ENCODE measurements at places on chromosomes 7 and 10. TPM values are rescaled to one million over a fixed set of nuclear protein-coding genes. Genes with fewer than 3 reads are reported as not detected.

GRCh38 chr10:96463562-96463961 is 50.2 kb downstream of the TLL2 start:
- no peaks in the 10 kb centered on the region for H3K4me1 ChIP-seq
- no peak overlapping the region for H3K4me3 ChIP-seq
- H3K27me3 ChIP-seq, result peaks cover 16% of the 10 kb centered on the region
- no peaks in the 10 kb centered on the region for H3K36me3 ChIP-seq
- DNase-seq, result no peak

GRCh38 chr7:157507987-157508386 is 171.2 kb downstream of the DNAJB6 start:
- no peak overlapping the region for H3K27ac ChIP-seq
- peaks cover 18% of the 10 kb centered on the region for H3K27me3 ChIP-seq
- H3K4me1 ChIP-seq, result no peaks in the 10 kb centered on the region
- DNase-seq, result no peak

DNA sequence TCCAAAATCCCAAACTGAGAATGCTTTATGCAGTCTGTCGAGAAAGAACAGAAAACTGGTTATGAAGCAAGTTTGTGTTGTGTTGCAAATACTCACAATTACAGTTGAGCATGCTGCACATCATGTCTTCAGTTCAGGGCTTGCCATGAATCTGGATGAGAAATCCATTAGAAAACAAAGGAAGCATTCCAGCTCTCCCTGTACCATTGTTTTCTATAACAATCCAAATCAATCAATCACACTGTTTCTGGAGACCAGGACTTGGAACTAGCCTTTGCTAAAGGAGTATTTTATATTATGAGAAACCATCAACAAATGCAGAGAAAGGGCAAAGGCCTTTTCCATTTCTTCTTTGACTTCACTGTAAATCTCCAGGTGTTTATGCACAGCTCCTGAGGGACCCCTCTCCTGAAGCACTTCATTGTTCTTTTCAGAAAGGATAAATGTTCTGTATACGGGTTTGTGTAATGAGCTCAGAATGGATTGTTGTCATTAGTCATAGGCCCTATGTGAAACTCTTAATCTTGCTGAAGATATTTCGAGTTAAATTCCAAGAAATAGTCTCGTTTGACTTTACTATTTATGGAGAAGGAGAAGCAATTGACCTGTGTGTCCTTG is 364.7 kb upstream of the POM121L12 start:
- H3K27ac ChIP-seq, result no peak overlapping the region
- no peaks in the 10 kb centered on the region for H3K4me1 ChIP-seq
- no peaks in the 10 kb centered on the region for H3K27me3 ChIP-seq
- DNase-seq, result no peak

GRCh38 chr10:670990-671389 is 18.5 kb downstream of the DIP2C start:
- H3K27ac ChIP-seq, result no peak overlapping the region
- DNase-seq, result no peak
- H3K36me3 ChIP-seq, result no peaks in the 10 kb centered on the region
- H3K4me3 ChIP-seq, result no peak overlapping the region

- no peaks in the 10 kb centered on the region for H3K36me3 ChIP-seq
- no peaks in the 10 kb centered on the region for H3K27me3 ChIP-seq
- peak overlapping the region; percentile 73 for H3K27ac ChIP-seq
- peak; percentile 77 for DNase-seq
Measured at GRCh38 chr7:80277434-80278427, 143.1 kb downstream of the GNAI1 start.

- no peak for DNase-seq
- no peak overlapping the region for H3K27ac ChIP-seq
- no peaks in the 10 kb centered on the region for H3K27me3 ChIP-seq
- H3K4me3 ChIP-seq, result no peak overlapping the region
Measured at GRCh38 chr10:49830846-49831245, 68.7 kb upstream of the OGDHL start.

NPVF gene
- total RNA-seq, result not detected

SYCE1 gene
- total RNA-seq, result not detected

DNA sequence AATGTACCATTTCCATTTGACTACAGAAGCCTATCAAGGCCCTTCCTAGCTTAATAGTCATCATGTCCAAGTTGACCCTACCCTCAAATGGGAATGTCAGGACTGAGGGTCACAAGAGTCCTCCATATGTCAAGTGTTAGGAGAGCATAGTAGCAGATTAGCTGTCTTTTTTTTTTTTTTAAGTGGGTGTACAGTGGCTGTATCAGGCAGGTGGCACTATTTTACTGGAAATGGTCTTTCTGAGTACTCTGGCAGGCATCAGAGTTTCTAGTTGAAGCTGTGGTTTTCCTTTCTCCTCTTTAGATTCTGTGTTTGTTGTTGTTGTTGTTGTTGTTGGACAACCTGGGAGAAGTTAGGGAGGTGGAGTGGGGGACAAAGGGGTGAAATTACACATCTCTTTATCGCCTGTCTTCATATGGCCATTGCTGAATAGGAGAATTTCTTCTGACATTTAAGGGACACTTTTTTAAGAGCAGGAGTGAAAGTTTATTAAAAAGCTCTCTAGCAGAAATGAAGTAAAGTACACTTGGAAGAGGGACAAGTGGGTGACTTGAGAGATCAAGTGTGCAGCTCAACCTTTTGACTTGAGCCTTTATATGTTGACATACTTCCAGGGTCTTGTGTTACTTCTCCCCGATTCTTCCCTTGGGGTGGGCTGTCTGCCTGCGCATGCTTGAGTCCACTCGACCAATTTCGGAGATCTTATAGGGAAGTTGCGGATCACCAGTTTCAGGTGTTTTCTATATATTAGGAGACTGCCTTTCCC is 104.1 kb upstream of the FOXP2 start:
- H3K4me1 ChIP-seq, result no peaks in the 10 kb centered on the region
- no peak for DNase-seq
- H3K4me3 ChIP-seq, result no peak overlapping the region
- H3K27ac ChIP-seq, result no peak overlapping the region

DNA sequence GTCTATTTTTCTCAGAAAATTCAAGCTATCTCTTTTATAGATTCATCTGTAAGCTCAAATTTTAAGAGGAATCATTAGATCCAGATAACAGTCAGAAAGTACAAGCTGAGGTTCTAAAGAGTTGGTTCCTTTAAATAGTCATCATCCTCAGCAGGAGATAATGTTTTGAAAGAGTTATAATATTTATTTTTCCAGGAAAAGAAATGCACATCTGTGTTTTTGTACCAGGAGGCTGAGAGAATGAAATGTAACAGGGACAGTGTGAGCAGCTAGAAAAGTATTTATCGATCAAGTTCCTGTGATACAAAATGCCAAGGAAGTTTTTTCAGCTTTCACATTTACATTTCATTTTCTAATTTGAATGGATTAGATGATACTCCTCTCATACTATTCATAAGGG is 120.2 kb upstream of the LRRTM3 start:
- no peak for DNase-seq
- H3K4me1 ChIP-seq, result peaks cover 28% of the 10 kb centered on the region
- no peak overlapping the region for H3K27ac ChIP-seq
- H3K4me3 ChIP-seq, result no peak overlapping the region

DNA sequence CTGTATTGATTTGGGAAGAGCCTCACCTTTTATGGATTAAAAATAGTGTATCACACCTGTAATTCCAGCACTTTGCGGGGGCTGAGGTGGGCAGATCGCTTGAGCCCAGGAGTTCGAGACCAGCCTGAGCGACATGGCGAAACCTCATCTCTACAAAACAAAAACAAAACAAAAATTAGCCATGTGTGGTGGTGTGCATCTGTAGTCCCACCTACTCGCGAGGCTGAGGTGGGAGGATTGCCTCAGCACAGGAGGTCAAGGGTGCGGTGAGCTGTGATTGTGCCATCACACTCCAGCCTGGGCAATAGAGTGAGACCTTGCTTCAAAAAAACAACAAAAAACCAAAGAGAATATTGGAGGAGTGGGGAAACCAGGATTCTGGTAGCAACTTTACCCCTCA is 79.6 kb downstream of the LRMDA start:
- no peak overlapping the region for H3K4me3 ChIP-seq
- H3K27me3 ChIP-seq, result peaks cover 19% of the 10 kb centered on the region
- no peak for DNase-seq

DNA sequence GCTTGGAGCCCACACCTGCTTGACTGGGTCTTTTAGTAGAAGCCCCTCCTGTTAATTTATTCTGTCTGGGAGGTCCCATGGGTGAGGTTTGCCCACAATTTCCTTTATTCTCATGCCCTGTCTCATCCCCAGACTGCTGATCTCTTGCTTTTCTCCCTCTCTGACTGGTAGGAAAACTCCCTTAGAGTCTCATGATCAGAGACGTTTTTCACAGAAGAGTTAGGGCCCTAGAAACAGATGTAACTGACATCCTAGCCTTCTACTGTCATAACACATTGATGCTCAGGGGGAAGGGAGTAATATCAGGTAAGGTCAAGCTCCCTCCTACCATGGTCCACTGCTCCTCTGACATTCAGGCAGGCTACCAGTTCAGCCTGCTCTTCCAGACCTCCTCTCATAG is 43.7 kb upstream of the WASL start:
- no peak overlapping the region for H3K4me3 ChIP-seq
- no peak for DNase-seq
- no peaks in the 10 kb centered on the region for H3K36me3 ChIP-seq
- H3K27ac ChIP-seq, result no peak overlapping the region
- no peaks in the 10 kb centered on the region for H3K27me3 ChIP-seq

HGF gene
- 0.15 TPM for total RNA-seq

DNA sequence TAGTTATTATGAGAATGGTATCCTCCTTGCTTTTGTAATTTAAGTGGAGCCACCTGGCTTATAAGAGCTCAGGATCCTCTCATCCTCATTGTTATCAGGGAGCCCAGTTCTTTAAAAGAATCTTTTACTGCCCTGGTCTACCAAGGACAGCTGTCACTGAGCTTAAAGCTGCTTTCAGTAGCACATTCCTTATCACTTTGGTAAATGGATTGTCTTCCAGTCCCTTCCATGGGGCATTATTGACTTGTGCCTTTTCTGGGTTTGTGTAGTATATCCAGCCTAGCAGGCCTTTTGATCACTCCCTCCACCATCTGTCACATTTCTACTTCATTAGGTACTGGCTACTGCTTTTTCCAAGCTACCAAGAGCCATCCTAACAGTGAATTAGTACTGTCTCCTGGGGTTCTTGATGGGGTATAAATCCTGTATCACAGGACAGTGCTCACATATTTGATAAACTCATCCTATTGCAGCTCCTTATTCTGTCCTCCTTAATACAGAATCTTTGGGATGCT is 208.9 kb downstream of the TMEM26 start:
- peaks cover 8% of the 10 kb centered on the region for H3K27me3 ChIP-seq
- no peak overlapping the region for H3K4me3 ChIP-seq
- DNase-seq, result no peak
- H3K27ac ChIP-seq, result no peak overlapping the region

DNA sequence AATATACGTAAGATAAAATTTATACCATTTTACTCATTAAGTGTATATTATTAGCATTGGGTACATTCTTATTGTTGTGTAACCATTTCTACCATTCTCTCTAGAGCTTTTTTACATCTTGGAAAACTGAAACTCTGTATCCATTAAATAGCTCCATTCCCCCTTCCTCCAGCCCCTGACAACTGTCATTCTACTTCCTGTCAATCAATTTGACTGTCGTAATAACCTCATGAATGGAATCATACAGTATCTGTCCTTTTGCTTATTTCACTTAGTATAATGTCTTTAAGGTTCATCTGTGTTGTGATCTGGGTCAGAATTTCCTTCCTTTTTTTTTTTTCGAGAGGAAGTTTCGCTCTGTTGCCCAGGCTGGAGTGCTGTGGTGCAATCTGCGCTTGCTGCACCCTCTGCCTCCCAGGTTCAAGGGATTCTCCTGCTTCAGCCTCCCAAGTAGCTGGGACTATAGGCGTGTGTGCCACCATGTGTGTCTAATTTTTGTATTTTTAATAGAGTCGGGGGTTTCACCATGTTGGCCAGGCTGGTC is 15.6 kb downstream of the ZRANB1 start:
- no peak overlapping the region for H3K27ac ChIP-seq
- no peak overlapping the region for H3K4me3 ChIP-seq
- no peaks in the 10 kb centered on the region for H3K27me3 ChIP-seq
- H3K4me1 ChIP-seq, result no peaks in the 10 kb centered on the region

LYZL1 gene
- not detected for total RNA-seq

OR6V1 gene
- not detected for total RNA-seq

- DNase-seq, result no peak
- no peaks in the 10 kb centered on the region for H3K36me3 ChIP-seq
- H3K4me3 ChIP-seq, result no peak overlapping the region
Measured at GRCh38 chr7:30424506-30424905, 54.1 kb downstream of the NOD1 start.

- H3K27me3 ChIP-seq, result no peaks in the 10 kb centered on the region
- H3K27ac ChIP-seq, result peak overlapping the region; percentile 84
- peak; percentile 92 for DNase-seq
- no peaks in the 10 kb centered on the region for H3K36me3 ChIP-seq
Measured at GRCh38 chr10:30736685-30737232, 107.2 kb upstream of the LYZL2 start.

GRCh38 chr10:50807851-50808776 is 68.4 kb downstream of the ASAH2B start:
- H3K4me3 ChIP-seq, result no peak overlapping the region
- H3K27ac ChIP-seq, result no peak overlapping the region
- no peak for DNase-seq
- peaks cover 15% of the 10 kb centered on the region for H3K4me1 ChIP-seq
- H3K36me3 ChIP-seq, result no peaks in the 10 kb centered on the region
- H3K27me3 ChIP-seq, result peaks cover 37% of the 10 kb centered on the region

- peak overlapping the region; percentile 78 for H3K27ac ChIP-seq
- peaks cover 13% of the 10 kb centered on the region for H3K4me1 ChIP-seq
- H3K4me3 ChIP-seq, result no peak overlapping the region
- H3K36me3 ChIP-seq, result 0 out of 2 replicates have a peak, but pooled peaks cover 4% of the 10 kb centered on the region
Measured at GRCh38 chr7:43674559-43675436, 54.5 kb downstream of the COA1 start.

DNA sequence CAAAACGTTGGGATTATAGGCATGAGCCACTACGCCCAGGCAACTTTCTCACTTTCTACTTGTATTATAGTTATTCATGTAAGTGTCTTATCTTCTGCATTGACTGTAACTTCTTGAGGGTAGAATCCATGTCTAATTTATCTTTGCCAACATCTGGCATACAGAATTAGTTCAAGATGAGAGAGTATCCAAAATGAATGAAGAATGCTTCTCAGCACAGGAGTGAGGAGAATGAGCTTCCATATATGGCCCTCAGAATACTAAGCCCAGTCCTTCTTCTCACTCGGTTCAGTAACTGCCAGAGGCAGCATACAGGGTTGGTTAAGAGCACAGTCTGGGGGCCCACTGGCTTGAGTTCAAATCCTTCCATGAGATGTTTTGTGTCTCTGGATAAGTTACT is 75.0 kb upstream of the LRRC17 start:
- H3K4me3 ChIP-seq, result no peak overlapping the region
- no peaks in the 10 kb centered on the region for H3K36me3 ChIP-seq
- H3K27me3 ChIP-seq, result no peaks in the 10 kb centered on the region
- no peak for DNase-seq

Measured in PC-3 (cell line).